HL-60 (cell line): ENCODE measurements at places on chromosomes 11 and 22.

GRCh38 chr11:11279956-11280689 lies 72.9 kb downstream of the CSNK2A3 start:
- DNase-seq, result no peak

DNA sequence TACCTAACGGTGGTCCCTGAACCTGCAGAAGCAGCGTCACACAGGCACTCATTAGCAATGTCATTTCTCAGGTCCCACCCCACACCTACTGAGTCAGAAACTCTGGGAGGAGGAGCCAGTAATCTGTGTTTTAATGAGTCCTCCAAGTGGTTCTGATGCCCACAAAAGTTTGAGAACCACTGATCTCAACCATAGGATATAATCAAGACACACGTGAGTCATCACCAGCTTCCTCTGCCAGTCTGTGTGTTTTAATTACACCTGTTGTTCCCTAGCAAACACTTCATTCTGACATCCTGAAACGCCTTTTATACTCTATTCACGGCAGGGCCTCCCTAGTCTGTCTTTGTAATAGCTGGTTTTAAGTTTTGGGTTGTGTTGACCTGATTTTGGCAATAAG lies 5.8 kb downstream of the TECTA start:
- DNase-seq, result no peak

DNA sequence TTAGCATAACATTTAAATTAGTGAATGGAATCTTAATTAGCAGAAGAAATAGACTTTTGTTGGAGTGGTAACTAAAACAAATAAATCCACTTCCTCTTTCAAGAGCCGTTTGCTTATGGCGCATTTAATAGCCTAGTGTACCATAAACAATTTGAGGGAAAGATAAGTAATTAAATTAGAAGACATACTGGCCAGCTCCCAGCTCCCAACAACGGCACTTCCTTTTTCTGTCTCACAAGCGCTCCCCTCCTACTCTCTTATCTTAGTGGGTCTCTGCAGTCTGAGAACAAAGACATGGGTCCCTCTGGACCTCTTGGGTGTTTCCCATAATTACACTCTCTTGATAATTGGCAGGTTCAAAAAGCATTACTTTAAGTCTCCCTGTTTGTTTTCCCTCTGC lies 146.0 kb downstream of the OPCML start:
- DNase-seq, result no peak

GRCh38 chr11:20712912-20713311 lies 43.5 kb downstream of the NELL1 start:
- no peak for DNase-seq

- no peak for DNase-seq
Measured at GRCh38 chr11:86676533-86677154, 4.2 kb upstream of the ME3 start.

DNA sequence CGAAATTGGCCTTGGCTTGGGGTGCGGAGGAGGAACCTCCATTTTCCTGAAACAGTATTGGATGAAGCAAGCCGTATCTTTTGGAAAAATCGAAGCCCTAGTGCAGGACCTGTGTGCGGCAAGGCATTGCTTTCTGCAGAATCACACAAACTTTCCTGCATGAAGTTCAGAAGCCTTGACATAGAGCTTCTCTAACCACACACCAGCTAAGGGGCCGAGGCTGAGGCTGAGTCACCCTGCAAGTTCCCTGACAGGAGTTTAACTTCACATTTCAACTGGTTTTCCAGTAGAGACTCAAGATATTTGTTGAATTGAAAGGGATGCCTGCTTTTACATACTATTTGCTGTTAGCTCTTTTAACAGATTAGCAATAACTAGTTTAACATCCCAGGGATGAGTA lies 67.8 kb downstream of the TCF20 start:
- DNase-seq, result peak; percentile 82

- no peak for DNase-seq
Measured at GRCh38 chr22:49007013-49007653, 820.5 kb downstream of the BRD1 start.

- no peak for DNase-seq
Measured at GRCh38 chr11:133968300-133968699, 11.5 kb upstream of the IGSF9B start.
